CD4-positive, alpha-beta T cell treated with Interleukin-2 at 100 ng/mL for 4 hours (primary cell): ENCODE measurements at places on chromosomes 1 and 21.

DNA sequence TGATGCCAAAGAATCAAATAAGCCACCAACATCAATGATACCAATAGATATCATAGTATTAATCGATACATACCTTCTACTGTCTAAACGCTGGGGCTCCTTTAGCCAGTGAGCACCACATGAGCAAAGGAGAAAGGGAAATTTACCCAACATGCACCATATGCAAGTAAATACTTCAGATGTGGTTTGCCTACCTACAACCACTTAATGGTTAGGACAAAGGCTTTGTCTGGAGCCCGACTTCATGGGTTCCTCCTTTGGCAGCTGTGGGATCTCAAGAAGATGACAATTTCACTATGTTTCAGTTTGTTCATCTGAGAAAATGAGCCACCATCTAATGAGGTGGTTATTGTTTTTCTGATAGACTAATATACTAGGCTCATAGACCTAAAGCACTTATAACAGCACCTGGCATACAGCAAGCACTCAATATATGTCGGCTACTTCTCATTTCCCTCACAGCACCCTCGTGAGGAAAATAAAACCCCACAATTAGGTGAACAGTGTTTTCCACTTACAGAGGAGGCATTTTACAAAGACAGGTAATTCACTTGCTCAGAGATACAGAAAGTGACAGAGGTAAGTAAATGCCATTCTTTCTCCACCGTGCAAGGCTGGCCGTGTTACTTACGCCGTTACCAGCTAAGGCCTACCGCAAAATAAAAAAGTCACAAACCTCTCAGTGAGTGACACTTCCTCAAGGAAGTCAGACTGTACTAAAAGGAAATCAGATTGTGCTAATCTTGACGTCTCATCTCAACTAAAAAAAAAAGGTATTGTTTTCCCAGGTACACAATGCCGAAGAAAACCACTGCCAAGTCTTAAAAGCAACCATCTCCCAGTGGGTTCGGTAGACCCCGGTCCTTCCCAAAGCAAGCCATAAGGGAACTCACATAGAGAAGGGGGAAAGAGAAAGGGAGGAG lies 1.6 kb downstream of the TTC13 start:
- DNase-seq, result peak; percentile 59

GRCh38 chr1:58047265-58047858 lies 499.2 kb downstream of the OMA1 start:
- DNase-seq, result peak; percentile 11

DNA sequence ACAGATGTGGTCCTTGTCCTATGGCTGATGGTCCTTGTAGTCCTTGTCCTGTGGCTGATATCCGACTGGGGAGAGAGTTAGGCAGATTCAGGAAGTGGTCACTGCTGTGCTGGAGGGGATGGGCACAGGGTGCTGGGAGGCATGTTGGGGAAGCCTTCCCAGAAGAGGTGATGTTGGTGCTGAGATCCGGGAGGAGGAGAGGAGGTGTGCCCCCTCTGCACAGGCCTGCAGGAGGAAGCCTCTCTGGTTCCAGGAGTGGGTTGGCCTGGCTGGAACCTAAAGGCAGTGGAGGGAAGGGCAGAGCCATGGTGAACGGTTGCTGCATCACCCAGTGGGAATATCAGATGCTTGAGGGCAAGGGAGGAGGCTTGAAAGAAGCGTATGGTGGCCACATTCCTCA lies 14.7 kb downstream of the COQ8A start:
- DNase-seq, result no peak

DNA sequence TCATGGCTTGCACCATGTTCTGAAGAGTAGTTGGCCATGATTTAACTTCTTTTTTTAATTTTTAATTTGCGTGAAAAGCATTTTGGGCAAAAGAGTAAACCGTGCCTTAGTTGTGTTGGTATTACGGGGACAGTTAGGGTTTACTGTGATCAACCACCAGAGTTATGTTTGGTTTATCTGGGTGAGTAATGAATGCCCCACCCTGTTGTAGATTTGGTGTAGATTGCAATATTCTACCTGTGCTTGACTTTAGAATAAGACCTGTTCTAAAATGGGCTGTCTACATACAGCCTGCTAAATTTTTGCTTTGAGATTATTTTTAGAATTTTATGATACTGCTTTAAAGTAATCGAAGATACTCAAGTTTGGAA lies 1.4 kb downstream of the USP25 start:
- DNase-seq, result peak; percentile 70

GRCh38 chr1:163668472-163668871 lies 346.7 kb downstream of the NUF2 start:
- DNase-seq, result no peak

DNA sequence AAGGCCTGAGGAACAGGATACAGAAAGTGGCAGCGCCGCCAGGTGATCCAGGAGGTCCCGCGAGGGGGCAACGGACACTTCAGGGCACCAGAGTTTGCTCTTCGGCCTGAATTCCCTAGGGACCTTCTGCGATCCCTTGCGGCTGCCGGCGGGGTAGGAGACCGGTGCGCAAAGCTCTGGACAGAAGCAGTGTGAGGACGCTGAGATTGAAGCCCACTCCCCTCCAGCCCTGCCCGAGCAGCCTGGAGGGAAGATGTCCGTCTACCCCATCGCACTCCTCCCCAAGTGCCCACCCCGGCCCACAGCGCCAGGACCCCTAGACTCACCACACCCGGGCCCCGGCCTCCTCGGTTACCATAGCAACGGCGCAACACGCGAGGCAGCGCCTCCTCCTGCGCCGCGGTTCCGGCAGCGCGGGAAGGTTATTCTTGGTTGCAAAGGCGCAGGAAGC lies at the start of gene ANKRD45:
ANKRD45 (minus strand) TSS at position 361 of the 451 bp plus-strand sequence. CDS start 10,433 bp downstream, outside the sequence.
- DNase-seq, result no peak

- no peak for DNase-seq
These were observed 19.0 kb downstream of the CYP4B1 start for GRCh38 chr1:46817814-46818213.

DNA sequence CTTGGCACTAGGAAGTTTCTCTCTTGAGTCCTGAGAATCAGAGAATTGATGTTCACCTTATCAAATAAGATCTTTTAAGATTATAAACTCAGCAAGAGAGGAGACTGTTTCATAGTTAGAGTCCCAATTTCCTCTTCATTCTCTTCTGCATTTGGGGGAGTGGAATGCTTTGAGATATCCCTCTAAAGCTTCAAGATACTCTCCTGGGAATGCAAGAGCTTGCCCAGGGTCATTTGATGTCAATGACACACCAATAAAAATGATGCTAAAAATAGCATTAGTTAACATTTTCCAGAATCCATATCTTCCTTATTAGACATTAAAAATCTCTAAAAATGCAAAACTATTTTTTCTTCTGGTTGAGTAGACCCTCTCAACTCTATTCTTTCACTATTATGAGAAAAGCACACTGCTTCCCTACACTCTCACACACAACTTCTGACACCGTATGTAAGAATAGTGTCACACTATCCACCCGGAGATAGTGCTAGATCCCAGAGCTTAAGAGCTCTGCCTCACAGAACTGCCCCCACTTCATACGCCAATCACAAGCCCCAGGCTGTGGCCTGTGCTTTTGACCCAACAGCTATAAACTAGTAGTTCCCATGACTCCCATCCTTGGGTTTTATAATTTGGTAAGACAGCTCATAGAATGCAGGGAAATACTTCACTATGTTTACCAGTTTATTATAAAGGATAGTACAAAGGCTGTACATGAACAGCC lies 399.9 kb upstream of the RUNX1 start:
- no peak for DNase-seq

DNA sequence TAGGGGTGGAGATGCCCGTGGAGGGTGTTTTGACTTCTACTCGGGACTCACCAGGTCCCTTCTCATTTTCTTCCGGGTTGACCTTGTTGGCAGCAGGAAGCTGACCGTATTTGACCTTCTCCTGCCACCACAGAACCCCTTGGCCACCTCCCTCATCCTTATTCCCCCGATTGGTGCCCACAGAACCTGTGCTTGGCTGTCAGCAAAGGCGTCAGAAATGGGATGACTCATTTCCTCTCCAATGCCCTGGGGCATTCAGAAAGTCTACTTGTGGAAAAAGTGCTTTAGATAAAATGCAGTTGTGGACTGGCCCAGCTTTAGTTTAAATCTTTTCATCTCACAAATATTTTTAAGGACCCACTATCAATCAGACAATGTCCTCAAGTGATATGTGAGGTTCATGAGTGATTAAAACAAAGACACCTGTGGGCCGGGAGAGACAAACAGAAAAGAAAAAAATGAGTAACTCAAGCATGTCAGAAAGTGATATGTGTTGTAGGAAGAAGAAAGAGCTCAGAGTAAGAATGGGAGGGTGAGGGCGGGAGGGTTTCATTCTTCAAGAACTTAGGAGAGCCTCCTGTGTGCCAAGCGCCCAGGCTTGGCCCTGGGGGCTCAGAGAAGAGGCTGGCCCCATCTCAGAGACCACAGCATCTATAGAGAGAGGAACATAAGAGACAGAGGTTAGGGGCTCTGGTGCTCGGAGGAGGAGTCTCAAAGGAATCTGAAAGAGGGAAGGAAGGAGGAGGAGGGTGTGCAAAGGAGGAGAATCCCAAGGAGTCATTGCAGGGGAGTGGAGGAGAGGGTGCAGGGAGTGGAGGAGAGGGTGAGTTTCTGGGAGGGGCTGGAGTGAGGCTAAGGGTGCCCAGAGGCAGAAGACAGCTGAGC lies 221.6 kb upstream of the VAMP3 start:
- no peak for DNase-seq

DNA sequence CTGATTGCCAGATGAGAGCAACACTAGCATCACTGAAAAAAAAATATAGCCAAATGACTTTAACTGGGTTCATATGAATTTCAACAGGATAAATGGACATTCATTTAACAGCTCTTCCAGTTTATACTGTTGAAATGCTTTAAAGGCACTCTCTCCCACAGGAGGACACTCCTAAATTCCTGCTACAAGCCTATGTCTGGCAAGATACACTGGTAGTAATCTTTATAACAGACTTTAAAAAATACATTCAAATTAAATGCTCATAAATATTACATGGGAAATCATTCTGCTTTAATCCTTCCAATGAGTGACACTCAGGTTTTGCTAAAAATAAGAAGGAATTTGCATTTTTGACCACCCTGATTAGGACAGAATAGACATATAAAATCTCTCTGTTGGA lies 526.7 kb upstream of the ADAMTS5 start:
- DNase-seq, result no peak

- no peak for DNase-seq
These were observed 16.6 kb downstream of the ACTN2 start for GRCh38 chr1:236702791-236703394.

DNA sequence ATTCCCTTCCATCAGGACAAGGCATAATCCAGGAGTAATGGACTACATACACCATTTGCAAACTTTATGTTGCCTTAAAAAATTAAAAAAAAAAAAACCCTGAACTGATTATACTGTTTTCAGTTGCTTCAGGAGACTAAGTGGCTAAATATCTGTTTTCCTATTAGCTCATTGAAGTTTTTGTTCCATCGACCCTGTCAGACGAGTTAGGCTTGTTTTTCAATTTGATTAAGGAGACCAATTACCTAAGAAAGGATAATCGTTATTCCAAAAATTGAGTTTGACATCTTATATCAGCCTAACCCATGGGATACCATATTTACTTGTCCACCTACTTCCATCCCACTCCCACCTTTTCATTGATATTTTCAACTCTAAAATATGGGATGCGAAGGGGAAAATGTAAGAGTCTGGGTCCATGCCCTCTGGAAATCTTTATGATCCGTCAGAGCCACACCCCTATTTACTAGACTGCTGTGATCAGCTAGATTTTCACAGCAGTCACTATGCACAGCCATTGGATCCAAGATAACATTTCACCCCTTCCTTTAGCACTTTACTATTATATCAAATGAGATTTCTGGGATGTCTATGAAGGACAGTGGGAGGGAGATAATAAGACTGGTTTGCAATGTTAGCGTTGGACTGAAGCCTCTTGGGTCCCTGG lies 41.0 kb downstream of the IL12RB2 start:
- DNase-seq, result no peak

DNA sequence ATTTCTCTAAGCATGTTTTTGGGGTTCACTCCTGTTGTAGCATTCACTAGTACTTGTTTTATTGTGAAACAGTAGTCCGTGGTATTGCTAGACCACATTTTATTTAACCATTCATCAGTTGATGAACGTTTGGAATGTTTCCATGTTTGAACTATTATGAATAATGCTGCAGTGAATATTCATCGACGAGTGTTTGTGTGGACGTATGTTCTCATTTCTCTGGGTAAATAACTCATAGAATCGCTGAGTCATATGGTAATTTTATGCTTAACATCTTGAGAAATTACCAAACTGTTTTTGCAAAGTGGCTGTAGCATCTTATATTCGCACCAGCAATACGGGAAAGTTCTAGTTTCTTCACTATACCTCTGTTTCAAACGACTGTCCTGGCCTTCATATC lies 28.0 kb upstream of the KAZN start:
- DNase-seq, result no peak

DNA sequence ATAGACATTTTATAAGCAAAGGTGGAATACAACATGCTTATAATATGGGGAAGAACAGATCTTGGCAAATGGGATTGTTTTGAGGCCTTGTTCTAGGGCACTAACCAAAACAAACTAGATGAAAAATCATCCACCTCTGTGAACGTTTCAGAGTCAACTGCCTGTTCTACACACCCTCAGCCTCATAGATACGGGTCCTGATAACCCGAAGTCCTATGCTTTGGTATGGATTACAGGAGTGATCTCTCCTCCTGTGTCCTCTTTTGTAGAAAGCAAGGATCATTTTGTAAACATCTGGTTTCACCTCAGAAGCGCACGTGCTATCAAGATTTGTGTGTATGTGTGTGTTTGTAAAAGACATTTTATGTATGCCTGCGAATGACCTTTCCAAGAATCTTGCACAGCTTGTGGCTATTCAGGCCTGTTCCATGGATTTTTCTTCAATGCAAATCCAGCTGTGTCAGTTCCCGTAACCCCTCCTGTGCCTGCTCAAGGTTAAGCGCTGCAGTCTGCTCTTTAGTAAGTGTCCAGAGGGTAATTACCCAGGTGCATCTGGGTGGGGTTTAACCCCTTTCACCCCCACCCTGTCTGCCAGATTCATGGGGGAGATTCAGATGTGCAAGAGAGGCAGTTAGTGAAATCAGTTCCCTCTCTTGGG lies 132.4 kb downstream of the ROR1 start:
- no peak for DNase-seq

GRCh38 chr1:223712850-223713474 lies 623 bp downstream of the CAPN2 start:
- peak; percentile 36 for DNase-seq

DNA sequence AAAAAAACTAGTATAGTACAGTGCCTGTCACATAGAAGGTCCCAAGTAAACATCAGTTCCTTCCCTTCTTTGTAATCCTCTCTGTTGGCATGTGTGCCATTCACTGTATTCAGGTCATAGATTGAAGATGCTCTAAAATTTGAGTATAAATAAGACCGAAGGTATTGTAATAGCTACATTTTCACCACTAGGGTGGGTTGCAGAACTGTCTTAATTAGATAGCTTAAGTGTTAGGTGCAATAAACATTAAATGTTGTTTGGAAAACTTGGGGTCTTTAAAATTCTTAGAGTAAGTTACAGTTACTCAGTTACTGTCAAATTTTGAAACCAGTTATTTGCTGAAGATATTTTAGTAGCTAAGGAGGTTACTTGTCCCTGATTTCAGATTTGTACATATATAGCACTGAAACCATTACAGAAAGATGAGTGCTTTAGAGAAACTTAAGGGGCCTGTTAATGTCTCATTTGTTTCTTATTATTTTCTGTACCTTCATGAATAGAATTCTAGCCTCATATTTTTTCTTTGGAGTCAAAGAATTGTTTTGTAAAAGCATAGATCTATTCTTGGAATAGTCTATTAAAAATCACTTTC lies 24.3 kb downstream of the PER3 start:
- peak; percentile 20 for DNase-seq
